ENCODE measurements at places on chromosomes 4 and X.

DNA sequence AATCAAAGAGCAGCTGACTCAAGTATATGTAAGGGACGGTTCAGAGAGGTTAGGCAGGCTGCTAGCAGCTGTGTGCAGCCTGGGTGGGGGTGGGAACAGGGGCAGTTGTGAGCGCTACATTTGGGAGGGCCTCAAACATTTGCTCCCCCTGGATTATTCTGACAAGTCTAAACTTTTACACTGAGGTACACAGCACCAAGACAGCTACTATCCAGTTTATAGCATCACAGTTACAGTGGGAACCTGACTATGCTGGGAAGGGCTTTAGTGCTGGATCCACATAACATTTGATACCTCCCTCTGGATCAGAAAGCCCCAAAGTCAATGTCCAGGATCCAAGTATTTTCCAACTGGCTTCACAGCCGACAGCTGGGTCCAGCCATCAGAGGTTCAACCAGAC, 55.8 kb upstream of the GIMD1 start:
- DNase-seq = no peak

DNA sequence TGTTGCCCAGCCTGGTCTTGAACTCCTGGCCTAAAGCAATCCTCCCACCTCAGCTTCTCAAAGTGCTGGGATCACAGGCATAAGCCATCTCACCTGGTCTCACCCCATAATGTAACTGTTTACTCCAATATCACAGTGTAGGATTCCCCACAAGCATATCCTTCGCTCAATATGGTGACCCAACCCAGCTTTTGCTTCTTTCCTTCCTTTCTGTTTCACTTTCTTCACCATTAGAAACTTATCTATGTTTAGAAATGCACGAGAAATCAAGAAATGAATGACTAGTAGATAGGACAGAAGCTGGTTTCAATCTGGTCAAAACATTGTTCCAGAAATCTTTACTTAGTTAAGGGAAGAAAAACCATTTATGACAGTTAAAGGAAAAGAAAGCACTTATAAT, 18.9 kb downstream of the TSPAN5 start:
- DNase-seq = no peak

- DNase-seq = no peak
Measured at GRCh38 chr4:123825596-123826291, 429.1 kb downstream of the SPRY1 start.

DNA sequence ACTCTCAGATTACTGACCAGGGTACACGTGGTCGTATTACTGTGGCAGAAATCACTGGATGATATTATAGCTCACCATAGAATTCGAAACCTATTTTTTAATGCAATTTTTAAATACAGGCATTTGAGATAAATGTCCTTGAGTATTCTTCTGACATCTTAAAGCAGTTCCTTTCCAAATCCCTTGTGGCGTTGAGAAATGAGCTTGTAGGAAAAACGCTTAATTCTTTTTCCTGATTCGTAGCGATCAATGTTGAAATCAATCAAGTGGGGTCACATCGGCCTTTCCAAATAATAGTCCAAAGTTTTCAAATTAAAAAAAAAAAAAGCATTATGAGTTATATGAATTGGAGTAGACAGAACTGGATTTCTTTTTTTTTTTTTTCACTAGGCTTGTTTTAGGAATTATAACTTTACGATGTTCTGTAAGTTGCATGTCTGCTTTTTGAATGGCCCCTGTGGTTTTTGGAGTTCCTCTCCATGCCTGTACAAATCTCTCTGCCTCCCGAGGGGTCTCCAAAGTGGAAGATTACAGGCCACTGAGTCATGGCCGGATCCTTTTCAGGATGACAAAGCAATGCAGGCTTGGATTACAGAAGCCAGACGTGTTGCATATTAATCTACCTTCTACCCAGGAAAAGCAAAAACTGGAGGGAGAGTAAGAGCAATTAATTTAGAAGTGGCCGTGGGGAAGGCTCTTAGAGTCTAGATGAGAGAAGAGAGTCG, 226.1 kb downstream of the SHOX start:
- no peak for DNase-seq

GRCh38 chr4:15755321-15756155, 22.6 kb upstream of the CD38 start:
- no peak for DNase-seq

DNA sequence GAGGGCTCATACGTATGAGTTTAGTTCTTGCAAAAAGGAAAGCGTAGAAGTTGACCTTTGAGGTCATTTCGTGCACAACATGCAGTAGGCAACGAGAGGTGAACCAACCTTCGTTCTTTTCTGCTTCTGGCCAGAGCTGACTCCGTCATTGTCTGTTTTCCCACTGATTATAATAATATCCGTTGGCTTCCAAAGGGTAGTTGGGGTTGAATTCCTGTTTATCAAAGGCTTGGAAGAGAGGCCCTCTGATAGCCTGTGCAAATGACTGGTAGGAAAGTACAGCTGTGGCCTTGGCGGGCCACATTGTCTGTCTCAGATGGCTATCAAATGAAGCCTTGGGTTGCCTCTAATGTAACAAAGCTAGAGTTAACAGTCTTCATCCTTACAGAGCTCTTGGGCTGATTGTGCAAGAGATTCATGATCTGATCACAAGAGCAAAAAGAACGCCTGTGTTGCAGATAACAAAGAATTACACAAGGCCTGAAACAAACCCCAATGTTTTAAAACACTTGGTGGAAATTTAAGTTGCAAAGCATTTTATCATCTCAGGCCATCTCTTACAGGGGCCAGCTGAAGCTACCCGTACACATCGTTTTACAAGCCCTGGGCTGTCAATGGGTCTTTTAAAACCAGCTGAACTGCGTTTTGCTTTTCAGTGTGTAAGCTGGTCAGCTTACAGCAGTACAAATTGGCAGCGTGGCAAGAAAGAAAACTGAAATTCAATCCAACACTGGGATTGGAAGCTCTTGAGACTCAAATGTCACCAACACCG, 46.1 kb upstream of the FAM9C start:
- no peak for DNase-seq

- DNase-seq = no peak
Measured at GRCh38 chrX:153633607-153634180, 13.3 kb upstream of the DUSP9 start.

- DNase-seq = no peak
Measured at GRCh38 chr4:92182736-92183407, 120.9 kb upstream of the GRID2 start.

DNA sequence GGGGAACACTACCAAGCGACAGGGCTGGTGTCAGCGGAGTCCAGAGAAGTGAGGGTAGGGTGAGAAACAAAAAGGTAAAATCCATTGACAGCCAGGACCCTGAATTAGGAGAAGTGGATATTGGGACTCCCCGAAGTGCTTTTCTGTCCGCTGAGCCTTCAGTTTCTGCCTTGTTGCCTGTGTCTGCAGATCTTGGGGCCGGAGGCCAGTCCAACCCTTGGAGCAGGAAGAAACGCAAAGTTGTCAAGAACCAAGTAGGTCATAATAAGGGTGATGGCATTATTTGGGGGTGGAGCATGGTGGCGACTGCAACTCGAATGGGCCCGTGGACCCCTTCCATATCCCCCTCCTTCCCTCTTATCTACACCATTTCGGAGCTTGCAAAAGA, 1.0 kb downstream of the ARMCX1 start:
- no peak for DNase-seq

GRCh38 chrX:40164751-40165150, 67.0 kb upstream of the BCOR start:
- no peak for DNase-seq

- DNase-seq = no peak
Measured at GRCh38 chrX:8191022-8191421, 20.0 kb upstream of the VCX2 start.

GRCh38 chr4:76035799-76036380, at the start of gene CXCL11:
TSS of gene CXCL11 (minus strand) at chr4:76036070. CDS start at chr4:76035987, 83 bp downstream.
- DNase-seq = no peak

- DNase-seq = no peak
Measured at GRCh38 chr4:40201898-40202297, 5.1 kb downstream of the RHOH start.

DNA sequence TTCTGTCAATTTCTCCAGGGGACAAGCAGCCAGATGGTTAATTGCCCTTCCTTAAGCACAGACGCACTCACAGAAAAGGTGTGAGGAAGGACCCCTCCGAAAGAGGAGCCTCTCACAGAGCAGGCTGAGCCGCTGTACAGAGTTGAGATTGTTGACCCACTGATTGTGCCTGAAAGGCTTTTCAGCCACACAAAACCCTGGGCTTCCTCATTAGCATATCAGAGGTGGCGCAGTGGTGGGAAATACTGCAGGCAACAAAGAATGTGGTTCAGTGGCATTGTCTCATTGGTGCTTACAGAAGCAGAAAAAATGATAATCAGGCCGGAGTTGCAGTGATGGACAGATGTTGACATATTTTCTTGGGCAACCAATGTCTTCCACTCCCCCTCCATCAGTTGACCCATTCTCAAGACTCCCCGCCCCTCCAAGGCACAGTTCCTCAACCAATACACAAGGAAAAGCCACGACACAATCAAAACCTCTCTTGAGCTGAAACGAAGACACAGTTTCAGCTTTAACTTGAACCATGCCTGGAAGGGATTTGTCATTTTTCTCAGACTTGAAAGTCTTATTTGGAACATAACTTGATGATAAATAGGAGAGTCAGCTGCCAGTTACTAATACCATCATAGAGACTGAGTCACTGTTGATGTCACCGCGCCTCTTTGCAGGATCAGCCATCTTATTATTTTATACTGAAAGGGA, 53.1 kb downstream of the ATXN3L start:
- no peak for DNase-seq

GRCh38 chr4:185648631-185649030, 113.3 kb upstream of the PDLIM3 start:
- DNase-seq = no peak

DNA sequence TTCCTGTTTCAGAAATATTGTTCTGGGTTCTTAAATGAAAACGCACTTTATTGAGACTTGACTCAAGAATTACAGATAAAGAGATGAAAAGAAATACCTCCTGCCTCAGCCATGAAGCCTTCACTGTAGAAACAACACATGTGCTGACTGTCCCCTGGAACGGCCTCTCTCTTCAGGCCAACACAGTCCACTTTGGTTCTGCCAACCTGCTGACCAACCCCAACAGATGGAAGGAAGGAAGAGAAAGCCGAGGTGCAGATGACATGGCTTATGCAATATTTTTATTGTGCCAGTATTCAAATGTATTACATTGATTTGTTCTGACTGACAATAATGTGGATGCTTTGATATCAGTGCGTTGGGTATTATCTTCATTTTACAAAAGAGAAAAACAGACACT, 171.0 kb downstream of the CPEB2 start:
- no peak for DNase-seq

- no peak for DNase-seq
Measured at GRCh38 chrX:79036157-79036880, 91.1 kb downstream of the P2RY10 start.

GRCh38 chr4:39932776-39933402, 44.8 kb downstream of the PDS5A start:
- no peak for DNase-seq

DNA sequence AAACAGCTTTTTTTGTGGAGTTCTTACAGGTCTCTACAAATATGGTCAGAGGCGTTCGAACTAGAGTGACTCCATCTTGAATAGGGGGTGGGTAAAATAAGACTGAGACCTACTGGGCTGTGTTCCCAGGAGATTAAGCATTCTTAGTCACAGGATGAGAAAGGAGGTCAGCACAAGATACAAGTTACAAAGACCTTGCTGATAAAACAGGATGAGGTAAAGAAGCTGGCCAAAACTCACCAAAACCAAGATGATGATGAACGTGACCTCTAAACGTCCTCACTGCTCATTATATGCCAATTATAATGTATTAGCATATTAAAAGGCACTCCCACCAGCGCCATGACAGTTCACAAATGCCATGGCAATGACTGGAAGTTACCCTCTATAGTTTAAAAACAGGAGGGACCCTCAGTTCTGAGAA, 42.8 kb upstream of the SPP1 start:
- no peak for DNase-seq

DNA sequence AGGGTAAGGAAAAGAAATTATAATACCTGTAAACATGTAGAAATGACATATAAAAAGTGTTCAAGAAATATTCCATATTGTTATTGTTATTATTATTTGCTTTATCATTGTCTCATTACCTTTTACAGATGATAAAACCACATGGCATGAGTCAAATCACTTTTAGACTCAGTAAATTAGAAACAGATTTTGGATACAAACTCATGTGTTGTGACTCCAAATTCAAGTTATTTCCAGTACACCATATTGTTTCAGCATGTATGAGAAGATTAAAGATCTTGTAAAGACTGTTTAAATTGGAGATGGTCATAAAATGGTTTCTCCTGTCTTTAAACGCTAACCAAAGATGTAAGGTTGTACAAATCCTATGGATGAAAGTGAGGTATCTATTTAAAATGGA, 18.1 kb downstream of the PPP1R2C start:
- DNase-seq = no peak

DNA sequence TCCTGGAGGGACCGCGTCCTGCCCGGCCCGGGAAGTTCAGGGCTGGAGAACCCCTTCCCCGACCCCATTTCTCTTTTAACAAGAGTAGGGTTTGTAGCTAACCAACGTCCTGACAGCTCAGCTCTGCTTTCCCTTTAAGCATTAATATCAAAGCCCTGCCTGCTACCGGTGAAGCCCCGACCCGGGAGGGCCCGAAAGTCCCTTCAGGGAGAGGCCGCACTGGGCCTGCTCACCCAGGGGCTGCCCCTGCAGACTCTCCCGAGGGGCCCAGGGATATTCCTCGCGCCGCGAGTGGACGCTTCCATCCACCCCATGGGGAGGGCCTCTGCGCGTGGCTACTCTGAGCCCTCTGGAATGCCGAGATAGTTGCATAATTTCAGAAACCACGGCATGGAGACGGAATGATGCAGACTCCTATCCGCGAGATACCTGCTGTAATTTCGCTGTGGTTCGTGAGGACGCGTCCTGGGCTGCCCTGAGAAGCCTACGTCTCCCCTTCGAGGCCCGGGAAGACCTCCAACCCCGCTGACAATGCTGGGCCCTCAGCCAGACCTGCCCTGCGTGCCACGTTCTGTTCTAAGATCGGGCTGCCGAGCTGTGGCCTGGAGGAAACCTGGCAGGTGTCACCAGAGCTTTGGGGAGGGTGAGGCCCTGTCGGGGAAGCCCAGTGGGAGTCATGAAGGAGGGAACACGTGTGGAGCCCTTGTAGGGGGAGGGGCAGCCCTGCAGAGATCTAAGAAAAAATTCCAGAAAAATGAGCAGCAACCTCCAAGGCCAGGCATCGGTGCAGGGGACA, 999 bp upstream of the CTBP1 start:
- DNase-seq = peak; percentile 21

GRCh38 chrX:37047776-37048175, 39.6 kb downstream of the FAM47C start:
- no peak for DNase-seq

GRCh38 chr4:112700679-112701078, 63.7 kb downstream of the LARP7 start:
- DNase-seq = no peak

- no peak for DNase-seq
Measured at GRCh38 chr4:24770032-24770584, 25.3 kb upstream of the SOD3 start.

- DNase-seq = no peak
Measured at GRCh38 chr4:125041372-125041930, 273.3 kb upstream of the FAT4 start.

DNA sequence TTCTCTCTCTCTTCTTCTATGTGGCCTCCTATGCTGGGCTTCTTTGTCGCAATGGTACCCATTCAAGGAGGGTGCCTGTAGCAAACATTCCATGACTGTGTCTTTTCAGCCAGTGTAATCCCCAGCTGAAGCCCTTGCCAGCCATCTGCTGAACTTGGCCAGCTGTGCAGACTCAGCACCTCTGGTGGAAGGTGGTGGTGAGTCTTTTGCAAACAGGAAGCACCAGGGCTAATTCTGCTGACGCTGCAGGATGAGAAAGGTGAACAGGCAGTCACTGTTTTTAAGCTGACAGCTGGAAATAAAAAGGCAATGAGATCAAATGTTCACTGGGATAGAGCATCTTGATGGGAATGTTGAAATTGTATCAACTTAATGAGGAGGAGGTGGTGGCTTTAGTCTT, 298.7 kb upstream of the CLNK start:
- no peak for DNase-seq

Data from stimulated activated CD8-positive, alpha-beta memory T cell treated with anti-CD3 and anti-CD28 coated beads, Interleukin-4, amount 100 ng/mL, for 4 hours (primary cell).